Epithelial cell of esophagus (primary cell): ENCODE measurements at places on chromosomes 2 and 18.
A peak's percentile ranks its signal among the peaks of the same experiment; 100 is the strongest.

GRCh38 chr2:145460112-145460511, 940.2 kb upstream of the ZEB2 start:
- no peak for DNase-seq

DNA sequence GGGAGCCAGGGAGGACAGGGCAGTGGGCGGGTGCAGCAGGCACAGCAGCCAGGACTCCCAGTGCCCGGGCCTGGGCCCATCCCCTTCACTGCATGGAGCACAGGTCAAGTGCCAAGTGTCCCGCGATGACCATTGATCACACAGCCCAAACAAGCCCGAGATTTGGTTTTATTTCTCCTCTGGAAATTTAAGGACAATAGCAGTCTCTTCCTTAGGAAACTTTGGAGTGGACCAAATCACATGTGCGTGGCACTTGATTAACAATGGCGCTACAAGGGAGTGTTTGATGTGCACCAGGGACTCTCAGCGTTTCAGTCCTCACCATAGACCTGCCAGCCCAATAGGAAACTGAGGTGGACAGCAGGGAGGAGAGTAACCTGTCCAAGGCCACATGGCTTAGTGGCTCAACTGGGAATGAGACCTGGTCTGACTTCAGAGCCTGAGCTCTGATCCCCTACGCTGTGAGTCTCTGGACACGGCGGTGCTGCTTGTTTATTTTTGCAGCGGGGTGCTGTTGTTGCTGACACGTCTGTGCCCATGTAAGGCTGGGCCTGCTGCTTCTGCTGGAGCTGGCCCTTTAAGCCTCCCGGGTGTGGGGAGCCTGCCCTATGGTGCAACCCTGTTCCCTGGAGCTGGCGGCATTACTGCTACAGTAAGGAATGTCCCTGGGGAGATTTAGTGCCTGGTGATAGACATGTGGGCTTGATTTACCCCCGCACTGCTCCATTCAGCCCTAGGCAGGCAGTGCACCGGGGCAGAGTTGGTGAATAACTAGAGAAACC, 194.2 kb downstream of the INHBB start:
- peak; percentile 91 for DNase-seq

DNA sequence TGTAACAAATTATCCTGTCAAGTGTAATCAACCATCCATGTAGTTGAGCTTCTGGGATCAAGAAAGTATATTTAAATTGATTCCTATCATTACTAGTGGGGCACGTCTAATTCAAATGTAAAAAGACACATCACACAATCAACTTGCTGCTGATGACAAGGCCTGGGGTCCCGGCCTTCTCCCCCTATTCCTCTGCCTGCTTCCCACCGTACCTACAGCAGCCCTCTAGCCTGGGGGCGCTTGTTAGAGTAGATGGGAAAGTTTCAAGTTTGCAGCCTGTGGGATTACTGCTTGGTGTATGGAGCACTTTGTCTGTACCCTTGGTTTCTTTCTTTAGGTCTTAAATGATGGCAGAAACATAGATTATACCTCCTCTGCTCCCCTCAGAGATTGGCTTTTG, 333.3 kb upstream of the KYNU start:
- DNase-seq = no peak

GRCh38 chr2:133829450-133830020, 261.3 kb upstream of the NCKAP5 start:
- no peak for DNase-seq

GRCh38 chr2:66532972-66533868, 98.3 kb downstream of the MEIS1 start:
- DNase-seq = no peak
